ENCODE measurements at places on chromosomes 7 and 10.

DNA sequence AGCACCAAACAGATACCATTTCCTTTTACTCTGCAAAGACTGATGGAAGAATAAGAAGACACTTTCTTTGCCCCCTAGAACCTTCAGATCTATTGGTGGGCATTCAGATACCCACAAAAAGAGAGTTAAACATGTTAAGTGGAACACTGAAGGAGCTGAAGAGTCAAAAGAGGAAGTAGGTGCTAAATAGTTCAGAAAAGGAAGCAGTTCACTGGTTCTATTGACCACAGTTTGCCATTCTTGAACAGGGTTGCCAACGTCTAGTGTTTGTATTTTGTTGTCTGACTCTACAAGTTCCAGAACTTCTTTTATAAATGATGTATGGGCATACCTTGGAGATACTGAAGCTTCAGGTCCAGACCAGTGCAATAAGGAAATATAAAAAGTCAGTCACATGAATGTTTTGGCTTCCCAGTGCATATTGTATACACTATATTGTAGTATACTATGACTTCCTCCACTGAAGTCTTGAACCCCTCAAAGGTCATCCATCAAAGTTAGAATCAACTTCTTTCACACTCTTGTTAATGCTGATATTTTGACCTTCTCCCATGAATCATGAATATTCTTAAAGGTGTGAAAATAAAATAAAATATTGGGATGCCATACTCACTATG lies 47.5 kb upstream of the AGR3 start:
- DNase-seq, result no peak

DNA sequence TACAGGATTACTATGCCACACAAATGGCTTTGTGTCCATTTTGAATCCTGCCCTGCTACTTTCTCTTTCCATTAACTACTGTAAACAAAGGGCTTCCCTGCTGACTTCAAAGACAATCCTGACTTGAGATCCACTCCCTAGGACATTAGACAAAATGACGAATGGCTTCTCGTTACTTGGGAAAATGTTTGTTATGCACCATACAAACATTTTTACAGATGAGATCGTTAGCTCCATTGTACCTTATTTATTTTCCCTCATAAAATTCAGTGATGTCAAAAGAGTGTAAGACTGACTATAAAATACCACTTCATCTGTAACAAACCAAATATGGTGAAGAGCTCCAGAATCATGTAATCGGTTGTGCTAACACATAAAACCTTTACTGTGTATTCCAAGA lies 121.8 kb downstream of the CD36 start:
- DNase-seq, result no peak

DNA sequence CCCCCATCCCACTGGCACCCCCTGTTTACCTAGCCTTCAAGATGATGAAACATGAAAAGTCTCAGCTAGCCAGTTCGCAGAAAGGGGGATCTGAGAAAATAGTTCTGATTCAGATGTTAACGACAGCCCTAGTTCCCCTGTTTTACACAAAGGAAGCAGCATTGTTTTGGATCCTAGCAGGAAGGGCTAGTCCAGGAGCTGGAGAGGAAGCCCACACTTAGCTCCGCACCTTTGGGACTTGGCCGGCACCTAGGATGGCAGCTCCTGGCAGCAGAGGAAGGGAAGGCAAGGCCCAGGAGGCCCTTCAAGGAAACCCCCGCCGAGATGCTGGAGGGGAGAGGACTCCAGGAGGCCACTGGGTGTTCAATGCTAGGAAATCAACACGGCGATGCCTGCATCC lies 29.0 kb upstream of the MGMT start:
- no peak for DNase-seq

DNA sequence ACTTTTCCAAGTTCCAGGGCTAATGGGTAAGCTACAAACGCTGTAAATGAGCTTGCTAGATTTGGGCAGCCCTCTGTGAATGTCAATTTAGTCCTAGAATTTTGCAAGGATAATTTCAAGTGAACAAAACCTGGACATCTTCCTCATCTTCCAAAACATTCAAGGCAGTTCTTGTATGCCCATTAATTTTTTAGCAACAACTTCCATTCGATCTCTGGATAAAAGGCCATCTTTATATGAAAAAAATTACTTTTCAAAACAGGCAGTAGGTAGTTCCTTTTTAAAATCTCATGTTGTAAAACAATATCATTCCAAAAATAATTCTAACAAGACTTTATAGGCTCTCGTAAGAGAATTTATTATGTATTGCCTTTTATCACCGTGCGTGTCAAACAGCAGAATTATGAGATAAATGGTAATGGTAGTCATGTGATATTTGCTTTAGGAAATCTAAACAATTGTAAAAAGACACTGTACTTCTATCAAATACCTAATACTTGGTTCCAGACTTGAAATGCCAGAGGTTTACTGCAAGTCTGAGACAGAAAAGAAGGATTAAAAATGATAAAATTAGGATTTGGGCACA lies 143.7 kb upstream of the NRP1 start:
- no peak for DNase-seq

DNA sequence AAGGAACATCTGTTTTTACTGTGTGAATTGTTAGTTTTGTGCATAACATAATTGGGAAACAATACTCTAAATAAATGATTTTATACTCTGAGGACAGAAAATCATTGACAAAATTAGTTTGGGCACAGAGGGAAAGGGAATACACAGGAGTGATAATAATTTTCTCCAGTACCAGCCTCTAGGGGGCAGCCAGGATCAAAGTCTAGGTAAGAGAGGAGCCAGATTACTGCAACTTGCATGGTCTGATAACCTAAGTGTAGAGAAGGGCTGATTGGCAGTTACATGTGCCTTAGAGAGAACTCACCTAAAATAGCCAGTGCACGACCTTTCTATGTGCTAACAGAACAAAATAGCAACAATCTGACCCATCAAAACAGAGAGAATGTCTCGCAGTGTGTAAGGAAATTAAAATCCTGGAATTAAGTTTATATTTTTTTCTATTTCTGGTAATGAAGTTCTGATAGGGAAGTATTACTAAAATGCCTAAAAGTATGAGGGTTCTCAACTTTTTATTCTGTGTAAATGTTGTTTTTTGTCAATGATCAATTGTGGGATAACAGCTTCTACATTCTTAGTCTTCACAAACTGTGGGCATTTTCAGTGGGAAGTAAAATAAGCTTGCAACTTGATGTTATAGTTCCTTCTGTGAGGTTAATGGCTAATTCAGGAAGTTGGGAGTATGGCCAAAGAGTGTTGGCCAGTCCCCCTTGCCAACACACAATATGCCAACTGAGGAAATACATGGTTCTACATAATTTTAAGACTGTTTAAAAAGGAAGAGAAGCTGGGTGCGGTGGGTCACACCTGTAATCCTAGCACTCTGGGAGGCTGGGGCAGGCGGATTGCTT lies 66.4 kb downstream of the EXOC6 start:
- no peak for DNase-seq
